Left colon (tissue), 2 donors: ENCODE measurements at places on chromosomes 7 and 10.
A peak's percentile ranks its signal among the peaks of the same experiment; 100 is the strongest.

GRCh38 chr10:104445359-104445758, 91.7 kb downstream of the CFAP58 start:
- no peak for DNase-seq

DNA sequence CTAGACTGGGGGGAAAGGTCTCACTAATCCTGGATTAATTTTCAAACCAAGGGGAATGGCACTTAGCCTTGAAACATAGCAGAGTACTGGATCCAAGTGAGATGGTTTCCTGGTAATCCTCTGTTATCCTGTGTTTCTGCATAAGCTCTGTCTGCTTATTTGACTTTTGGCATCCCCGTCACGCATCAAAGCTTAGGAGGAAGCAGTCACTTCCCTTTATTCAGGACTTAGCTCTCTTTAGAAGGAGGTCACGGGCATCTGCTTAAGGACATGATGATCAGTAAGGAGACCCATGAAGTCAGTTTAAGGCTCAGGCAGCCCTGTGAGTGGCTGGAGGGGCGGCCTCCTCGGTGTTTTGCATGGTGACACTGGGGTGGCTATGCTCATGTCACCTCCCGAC, 30.0 kb downstream of the TSPAN15 start:
- DNase-seq, result no peak

DNA sequence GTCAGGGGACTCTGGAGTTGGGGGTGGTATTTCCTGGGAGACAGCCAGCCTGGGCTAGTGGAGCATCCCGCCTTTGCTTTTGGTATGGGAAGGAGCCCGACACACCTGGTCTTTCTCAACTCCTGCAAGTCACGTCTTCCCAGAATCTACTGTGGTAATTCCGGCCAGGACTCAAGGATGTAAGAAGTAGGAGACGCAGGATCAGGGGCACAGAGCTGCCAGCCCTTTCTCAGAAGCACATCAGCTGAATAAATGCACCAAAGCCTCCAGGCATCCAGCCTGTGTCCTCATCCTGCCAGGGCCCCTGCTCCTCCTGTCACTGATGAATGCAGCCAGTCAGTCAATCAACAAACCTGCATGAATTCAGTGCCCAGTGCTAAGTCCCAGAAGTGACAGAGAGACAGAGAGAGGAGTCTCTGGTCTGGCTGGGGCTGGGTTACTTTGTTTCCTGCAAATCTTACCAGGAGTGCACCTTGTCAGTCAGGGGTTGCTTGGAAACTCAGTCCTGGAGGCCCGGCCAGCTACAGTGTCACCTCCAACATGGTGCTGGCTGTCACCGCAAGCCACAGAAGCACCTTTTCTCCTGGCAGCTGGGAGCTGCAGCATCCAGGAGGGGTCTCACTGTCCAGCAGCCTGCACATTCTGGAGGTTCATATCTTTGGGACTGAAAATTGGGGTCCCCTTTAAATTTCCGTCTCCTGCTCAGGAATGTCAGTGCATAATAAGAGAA, 101.8 kb downstream of the PTPRE start:
- DNase-seq, result no peak

DNA sequence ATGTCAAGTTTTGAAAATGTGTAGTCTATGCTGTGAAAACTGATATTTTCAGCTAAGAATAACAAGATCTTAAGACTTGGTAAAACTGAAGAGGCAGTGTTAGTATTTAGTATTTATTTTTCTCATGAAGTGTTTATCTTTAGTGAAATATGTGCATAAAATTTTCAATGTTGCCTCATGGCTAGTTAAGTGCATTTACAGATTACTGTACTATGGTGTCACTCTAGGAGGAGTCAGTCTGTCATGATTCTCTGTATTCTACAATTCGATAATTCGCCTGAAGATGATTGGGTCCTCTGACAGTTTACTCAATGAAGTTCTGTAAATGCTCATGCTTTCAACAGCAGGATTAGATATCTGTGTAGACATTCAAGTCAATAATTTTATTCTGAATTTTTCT, 488.1 kb upstream of the GRM3 start:
- no peak for DNase-seq

GRCh38 chr7:43072530-43072929, 39.9 kb upstream of the HECW1 start:
- DNase-seq, result no peak

GRCh38 chr10:600876-601659, 88.4 kb downstream of the DIP2C start:
- DNase-seq, result no peak

GRCh38 chr7:50068850-50069551, 24.0 kb downstream of the ZPBP start:
- DNase-seq, result peak; percentile 27

DNA sequence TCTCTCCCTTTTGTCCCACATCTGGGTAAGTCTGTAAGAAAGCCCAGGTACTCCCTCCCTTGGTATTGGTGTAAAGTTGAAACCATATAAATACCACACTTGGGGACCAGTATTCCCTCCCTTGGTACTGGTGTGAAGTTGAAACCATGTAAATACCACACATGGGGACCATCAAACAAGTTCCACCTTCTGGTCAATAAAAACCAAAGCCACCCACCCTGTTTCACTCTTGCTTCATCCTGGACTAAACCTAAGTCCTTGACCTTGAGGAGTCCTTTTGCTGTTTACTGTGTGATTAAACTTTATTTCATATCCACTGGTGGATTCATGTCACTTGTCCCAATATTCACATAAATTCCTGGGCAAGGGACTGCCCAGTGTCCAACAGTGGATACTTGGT, 8.4 kb downstream of the P4HA1 start:
- DNase-seq, result no peak

GRCh38 chr7:31171216-31171785, 119.2 kb downstream of the ADCYAP1R1 start:
- DNase-seq, result no peak

DNA sequence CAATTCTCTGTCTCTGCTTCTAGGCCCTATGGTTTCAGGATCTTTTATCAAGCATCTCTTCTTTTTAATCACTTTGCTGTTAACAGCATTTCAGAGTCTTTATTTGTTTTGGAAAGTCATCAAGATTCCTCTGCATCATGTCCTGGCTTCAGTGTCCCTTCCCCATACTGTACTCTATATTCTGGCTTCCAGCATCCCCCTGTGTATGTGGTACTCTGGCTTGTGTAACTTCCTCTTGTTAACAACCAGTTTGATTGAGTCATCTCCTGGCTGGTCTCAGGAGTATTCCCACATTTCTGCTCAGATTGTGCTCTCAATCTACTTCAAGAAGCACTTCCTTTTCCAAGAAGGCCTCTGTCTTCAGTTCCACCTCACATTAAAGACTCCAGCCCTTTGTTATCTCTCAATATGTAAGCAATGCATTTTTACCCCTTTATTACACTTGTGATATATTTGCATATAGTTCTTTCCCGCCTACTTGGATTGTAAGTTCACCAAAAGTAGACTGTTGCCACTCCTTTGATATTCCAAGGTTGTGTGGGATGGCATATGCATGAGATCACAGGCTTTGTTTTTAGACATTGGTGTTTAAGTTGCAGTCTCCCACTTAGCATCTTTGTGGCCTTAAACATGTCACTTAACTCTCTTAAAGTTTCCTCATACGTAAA, 15.1 kb upstream of the ATE1 start:
- no peak for DNase-seq

GRCh38 chr7:111274857-111275256, 183.9 kb downstream of the LRRN3 start:
- DNase-seq, result no peak

- DNase-seq, result no peak
Observed at GRCh38 chr7:16984375-16984774, 102.6 kb upstream of the AGR3 start.

DNA sequence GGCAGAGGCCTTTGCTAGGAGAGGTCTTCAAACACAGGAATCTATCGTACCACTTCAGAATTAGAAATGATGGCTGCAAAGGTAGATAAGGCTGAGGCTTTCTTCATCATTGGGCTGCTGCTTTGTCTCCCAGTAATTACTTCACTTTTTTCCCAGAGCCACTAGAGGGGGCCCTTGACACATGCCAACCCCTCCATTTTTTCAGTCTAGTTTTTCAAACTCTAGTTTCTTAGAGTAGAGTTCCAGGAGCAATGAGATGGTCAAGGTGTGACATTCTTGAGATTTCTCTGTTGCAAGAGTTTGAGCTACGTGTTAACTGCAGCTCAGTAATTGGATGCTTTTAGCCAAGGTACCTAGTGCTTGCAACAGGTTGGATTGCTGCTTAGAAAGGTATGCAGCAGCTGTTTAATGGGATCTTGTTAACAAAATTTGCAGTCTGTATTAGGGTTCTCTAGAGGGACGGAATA, 33.8 kb upstream of the RBM20 start:
- no peak for DNase-seq

DNA sequence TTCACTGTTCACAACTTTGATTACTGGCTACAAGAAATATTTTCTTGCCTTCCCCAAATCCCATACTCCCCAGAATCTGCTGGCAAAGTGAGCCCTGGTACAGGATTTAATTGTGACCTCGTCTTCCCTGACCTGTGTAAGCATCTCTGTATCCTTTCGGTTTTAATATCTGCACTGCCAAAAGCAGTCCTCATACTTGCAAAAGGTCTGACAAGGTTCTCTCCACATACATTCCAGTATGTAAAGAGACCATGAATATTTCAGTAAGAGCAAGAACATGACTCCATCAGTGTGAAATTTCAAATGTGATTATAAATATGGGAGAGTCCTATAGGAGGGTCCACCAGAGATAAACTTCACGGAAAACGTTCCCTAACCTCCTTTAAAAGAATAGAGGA, 134.0 kb upstream of the TCF7L2 start:
- DNase-seq, result no peak

DNA sequence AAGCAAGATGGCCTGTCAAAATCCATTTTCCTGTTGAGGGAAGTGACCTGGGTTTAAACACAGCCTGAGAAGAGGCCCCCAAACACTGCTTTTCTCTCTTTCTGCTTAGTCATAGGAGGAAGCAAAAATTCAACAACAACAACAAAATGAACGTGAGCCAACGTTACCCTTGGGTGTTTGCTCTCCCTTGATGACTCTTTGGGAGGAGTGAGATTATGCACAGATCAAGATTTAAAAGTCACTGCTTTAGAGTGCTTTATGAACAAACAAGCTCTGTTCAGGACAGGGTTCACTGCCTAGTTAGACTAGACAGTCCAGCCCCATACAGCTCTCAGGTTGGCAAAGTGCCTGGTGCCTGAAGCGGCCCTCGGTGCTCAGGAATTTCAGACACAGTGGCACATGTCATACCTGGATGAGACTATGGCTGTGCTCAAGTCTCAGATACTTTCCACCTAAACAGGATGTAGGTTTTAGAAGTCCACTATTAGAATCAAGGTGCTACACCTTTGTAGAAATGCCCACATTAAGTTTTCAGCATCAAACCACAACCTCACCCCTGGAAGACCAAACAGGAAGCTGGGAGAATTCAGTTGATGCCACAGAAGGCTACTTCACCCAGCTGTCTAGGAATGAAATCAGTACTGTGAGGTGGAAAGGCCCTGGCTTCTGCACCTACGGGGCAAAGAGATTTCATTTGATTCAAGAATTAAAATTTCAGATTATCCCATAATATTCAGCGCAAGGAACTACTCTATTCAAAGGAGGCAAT, 38.7 kb downstream of the DENND11 start:
- peak; percentile 58 for DNase-seq

- DNase-seq, result no peak
Observed at GRCh38 chr7:157689269-157690057, 352.7 kb downstream of the DNAJB6 start.

GRCh38 chr7:100781255-100781654, 46.1 kb downstream of the EPHB4 start:
- no peak for DNase-seq

GRCh38 chr10:130300608-130301020, 164.4 kb downstream of the GLRX3 start:
- no peak for DNase-seq

DNA sequence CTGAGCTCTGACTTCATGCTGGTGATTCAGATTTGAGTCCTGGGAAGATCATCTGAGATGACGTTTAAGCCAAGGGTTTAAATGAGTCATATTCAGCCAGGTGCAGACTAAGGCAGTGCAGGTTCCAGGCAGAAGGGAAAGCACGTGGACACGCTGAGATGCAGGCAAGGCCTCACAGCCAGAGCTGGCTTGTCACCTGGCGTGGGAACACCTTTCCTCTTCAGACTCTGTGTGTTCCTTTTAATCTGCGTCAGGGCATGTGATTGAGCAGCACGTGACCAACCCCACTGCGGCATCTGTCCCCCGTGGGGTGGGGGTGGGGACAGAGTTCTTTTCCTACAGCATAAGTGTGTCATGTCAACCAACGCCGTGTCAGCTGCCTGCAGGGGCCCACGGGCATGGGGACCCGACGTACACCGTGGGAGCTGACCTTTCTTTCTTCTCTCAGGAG, 10.7 kb upstream of the IDI2 start:
- no peak for DNase-seq

- DNase-seq, result no peak
Observed at GRCh38 chr10:106830006-106830405, 334.5 kb downstream of the SORCS1 start.

- no peak for DNase-seq
Observed at GRCh38 chr7:7190142-7190541, 7.8 kb downstream of the C1GALT1 start.

DNA sequence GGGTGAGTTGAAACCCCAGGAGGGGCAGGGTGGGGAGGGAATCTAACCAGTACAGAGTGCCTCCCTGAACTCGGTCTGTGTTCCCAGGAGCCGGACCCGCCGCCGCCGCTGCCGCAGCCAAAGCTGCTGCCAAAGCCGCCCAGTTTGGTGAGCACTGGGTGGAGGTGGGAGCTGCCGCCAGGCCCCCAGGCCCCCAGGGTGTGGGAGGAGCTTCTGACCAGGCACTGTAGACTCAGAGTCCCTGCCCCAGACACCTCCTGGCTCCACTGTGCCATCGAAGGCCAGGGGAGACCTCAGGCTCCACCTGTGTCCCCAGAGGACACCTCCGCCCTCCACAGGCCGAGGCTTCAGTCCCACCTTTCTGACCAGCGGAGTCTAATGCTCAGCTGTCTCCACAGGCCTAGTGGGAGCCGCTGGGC, 20.4 kb upstream of the LIMK1 start:
- no peak for DNase-seq

- no peak for DNase-seq
Observed at GRCh38 chr7:68474661-68475216, 1123.5 kb upstream of the AUTS2 start.

GRCh38 chr7:135281363-135281949, 47.8 kb downstream of the STRA8 start:
- DNase-seq, result peak; percentile 83

GRCh38 chr10:4243651-4244050, 458.6 kb upstream of the KLF6 start:
- DNase-seq, result no peak

- no peak for DNase-seq
Observed at GRCh38 chr7:132498319-132498718, 78.0 kb downstream of the PLXNA4 start.

DNA sequence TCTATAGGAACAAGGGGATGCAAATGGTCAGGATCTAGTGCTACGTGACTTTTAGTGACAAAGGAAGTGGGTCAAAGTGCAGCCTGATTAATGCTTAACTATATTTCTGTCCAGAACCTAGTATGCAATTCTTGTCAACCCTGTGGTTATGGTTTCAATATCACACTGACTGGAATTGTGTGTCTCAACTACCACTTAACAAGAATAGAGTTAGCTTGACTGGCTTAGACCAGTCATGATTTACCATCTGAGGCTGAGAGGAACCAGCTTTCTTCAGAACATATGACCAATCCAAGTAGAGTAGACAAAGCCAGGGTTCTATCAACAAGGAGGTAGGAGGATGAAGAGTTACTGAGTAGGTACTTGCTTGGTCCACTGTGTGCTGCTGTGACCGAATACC, 54.4 kb downstream of the MYPN start:
- DNase-seq, result no peak
